Suppressor macrophage (primary cell): ENCODE measurements at places on chromosomes 12 and 14.
A peak's percentile ranks its signal among the peaks of the same experiment; 100 is the strongest.

DNA sequence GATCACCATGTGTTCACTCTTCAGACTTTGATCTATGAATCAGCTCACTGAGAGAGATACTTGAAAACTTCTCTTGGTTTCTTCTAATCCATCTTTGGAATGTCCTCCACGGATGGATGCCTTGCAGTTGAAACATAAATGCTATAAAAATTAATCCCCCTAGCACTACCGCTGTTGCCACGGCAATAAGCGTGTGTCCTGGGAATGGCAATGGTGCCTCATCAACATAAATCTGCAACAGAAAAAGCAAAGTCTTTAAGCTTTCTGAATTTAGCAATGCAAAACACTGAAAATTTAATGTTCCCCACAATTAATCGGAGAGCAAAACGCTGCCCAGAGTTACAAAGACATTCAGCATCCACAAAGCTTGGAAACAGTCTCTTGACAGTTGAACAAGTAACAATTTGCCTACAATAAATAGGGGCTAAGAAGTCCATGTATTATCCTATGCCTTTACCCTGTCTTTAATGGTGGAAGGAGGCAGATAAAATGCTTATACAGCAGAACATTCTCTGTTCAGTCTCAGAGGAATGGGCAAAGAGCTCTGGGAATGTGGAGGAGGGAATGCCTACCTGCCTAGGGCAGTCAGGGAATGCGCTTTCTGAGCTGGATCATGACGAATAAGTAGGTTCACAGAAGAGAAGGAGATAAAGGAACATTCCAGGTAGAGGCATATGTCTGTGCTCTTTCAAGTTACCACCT lies 70.9 kb upstream of the PPP4R3A start:
- no peak for DNase-seq

DNA sequence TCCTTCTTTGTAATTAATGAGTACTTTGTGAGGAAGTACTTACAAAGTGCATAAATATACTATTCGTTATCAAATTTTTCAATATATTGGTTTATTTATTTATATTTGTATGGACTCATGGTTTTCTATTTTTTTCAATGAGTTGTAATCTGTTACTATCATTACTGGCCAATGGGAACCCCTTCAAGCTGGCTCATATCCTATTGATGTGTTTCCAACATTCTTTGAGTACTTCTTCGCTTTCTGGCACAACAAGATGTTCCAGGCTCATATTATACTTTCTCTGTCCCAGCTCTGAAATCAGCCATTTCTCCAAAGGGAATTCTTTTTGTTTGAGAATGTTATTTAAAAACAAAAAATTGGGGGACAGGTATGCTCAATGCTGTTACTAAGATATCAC lies 17.5 kb downstream of the YBX3 start:
- DNase-seq, result no peak

DNA sequence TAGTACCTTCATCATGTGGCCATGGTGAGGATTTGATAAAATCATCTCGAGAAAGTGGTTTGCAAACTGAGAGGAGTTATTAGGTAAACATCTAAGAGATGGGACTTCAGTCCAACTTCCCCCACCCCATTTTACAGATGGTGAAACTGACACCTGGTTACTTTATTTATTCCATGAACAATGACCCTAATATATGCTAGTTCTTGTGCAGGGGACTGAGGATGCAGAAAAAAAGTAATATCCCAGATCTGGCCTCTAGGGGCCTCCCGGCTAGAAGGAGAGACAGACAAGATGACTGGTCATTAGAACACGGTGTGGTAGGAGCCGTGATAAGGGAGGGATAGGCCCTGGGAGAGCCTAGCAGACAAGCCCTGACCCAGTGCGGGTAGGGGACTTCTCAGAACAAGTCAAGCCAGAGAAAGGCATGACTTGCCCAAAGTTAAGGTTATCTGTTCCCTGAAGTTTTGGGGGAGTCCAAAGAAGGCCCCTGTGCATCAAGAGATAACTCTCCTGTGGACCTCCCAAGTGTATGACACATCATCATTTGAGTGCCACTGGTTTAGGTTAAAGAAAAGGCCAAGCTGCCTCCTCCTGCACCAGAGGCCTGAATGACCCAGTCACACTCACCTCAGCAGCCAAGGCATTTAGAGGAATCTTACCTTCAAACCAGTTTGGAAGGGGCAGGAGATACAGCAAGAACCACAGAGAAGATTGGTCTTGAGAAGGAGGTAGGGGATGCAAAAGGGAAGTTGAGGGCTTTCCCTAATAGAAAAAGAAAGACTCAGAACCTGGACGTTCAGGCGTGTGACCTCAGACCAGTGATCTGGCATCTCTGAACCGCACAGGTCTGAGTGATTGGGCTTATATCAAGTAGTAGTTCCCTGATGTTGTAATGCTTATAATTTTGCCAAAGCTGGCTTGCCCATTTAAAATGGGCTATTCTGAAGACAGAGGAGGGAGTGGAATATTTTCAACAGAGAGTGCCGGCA lies 1.6 kb downstream of the CMKLR1 start:
- DNase-seq, result peak; percentile 82

GRCh38 chr14:47715330-47715729 lies 39.9 kb upstream of the MDGA2 start:
- DNase-seq, result no peak

- no peak for DNase-seq
Measured at GRCh38 chr12:107057071-107057834, 36.1 kb downstream of the CRY1 start.

DNA sequence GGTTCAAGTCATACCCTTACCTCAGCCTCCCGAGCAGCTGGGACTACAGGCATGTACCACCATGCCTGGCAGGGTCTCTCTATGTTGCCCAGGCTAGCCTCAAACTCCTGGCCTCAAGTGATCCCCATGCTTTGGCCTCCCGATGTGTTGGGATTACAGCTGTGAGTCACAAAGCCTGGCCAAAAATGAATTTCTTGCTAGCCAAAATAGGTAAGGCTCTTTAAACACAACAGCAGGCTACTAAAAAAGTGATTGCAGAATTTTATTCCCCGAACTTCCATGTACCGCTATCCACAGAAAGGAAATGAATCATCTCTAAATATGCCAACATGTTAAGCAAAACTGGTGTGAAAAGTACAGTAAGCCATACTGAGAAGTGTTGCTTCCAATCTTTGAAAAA lies 50.6 kb downstream of the WDHD1 start:
- DNase-seq, result peak; percentile 44

DNA sequence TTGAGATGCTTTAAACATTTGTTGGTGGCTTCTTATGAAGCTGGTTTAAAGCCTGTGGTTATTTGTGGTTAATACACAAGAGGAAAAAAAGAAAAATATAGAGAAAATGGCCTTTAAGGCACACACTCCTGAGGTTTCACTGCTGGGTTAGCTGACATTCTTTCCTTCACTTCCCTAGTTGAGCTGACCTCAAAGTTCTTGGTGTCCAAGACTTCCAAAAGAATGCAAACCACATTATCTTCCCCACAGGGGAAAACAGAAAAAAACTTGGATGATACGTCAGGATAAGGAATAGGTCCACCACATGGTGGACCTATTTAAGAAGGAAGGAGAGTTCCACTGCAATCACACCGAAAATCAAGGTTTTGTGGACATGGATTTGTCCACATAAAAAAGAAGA lies 94.3 kb downstream of the SLC25A21 start:
- no peak for DNase-seq

DNA sequence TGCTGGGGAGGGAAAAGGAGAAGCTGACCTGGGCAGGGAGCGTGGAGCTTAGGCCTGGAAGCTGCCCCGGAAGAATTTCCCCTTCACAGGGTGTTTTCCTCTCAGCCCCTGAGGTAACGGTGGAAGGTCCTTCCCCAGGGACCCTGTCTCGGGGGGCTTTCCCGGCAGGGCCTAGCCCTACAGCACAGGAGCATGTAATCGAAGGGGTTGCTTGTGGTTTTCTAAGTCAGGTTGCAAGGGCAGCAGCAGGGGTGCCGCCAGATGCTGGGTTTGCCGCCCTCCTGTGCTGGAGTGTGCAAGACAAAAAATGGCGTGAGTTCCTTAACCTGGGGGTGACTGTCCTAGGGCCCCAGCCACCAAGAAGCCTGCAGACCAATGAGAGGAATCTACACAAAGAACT lies 1.6 kb upstream of the KRT74 start:
- DNase-seq, result no peak

GRCh38 chr14:62247266-62247665 lies 485.0 kb downstream of the SNAPC1 start:
- DNase-seq, result no peak

DNA sequence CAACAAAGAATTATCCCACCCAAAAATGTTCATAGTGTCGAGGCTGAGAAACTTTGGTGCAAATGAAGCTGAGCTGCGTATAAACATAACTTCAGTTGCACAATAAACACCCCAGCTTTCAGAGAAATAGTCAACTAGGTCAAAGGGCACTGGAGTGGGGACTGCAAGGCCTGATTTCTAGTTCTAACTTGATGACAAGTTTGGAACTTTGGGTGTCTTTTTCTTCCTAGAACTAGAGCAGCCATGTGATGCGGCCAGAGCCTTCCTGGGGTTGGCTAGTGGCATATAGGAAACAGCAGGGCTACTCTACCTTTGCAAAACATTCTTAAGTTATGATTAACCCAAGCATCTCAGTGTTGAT lies 298.4 kb upstream of the AMIGO2 start:
- DNase-seq, result no peak

- DNase-seq, result no peak
Measured at GRCh38 chr14:100818221-100818699, 7.7 kb upstream of the MEG3 start.
